T47D (cell line): ENCODE measurements at places on chromosomes 3 and 15.
A peak's percentile ranks its signal among the peaks of the same experiment; 100 is the strongest.

GRCh38 chr15:25345943-25346342 lies 92.9 kb downstream of the UBE3A start:
- peak; percentile 78 for DNase-seq

- DNase-seq = no peak
These were observed 129.1 kb downstream of the ASB7 start for GRCh38 chr15:100731267-100732152.

DNA sequence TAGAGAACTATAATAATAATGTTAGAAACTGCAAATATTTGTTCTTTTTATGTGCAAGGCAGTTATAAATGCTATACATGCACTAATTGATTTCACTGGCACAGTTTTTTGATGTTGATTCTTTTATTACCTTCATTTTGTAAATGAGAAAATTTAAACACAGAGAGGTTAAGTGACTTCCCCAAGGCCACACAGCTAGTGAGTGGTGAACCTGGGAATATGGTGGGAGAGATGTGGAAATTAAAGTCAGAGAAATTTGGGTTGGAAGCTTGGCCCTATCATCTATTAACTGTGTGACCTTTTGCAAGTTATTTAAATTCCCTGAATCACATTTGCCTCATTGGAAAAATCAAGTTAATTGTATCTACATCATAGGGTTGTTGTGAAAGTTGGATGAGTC lies 39.6 kb upstream of the AKAP13 start:
- no peak for DNase-seq

DNA sequence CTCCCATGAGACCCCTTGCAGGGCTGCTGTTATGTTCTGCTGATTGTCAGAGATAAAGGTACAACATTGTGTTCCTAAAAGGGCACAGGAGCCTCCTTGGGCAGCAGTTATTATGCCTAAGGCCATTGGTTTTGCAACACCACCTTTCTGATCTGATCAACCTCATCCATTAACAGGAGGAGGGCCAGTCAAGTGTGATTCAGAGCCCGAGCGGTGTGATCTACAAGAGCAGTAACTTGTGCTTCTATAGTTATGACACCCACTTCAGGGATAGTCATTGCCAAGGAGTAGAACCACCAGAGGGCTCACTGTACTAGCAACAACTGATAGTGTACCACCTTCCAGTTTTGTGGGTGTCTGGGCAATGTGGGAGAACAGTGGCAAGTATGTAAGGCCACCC lies 1457.9 kb upstream of the CADM2 start:
- DNase-seq = no peak

DNA sequence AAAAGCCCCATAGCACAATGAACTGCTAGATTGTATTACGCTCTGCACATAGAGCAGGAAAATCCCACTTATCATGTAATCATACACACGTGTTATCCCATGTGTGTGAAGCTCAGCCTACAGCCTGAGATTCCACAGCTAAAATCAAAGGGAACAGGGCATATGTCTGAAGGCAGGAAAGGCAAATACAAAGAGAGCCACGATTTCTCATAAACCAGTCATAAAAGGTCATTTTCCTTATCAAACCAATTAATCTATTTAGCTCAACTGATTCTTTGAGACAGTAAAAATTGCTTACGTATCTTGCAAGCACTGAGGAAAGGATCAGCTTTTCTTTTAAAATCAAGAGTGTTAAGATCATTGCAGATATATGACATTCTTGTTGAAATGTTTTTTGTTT lies 199.5 kb upstream of the TBL1XR1 start:
- DNase-seq = no peak

DNA sequence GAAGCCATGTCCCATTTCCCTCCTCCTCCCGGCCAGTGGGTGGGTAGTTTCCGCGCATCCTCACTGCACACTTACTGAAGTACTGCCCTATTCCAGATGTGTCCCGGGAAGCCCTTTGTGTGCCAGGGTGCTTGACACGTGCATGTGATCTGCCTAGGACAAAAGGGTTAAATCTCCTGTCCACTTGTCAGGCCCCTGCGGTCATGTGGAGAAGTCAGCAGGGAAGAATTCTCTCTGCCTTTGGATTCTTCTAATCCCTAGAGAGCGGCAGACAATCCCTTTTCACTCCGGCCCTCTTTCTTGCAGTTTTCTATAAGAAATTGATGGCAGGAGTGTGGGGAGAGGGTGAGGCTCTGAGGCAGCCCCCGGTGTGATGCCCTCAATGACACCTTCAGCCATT lies 19.8 kb downstream of the ST8SIA2 start:
- DNase-seq = no peak

DNA sequence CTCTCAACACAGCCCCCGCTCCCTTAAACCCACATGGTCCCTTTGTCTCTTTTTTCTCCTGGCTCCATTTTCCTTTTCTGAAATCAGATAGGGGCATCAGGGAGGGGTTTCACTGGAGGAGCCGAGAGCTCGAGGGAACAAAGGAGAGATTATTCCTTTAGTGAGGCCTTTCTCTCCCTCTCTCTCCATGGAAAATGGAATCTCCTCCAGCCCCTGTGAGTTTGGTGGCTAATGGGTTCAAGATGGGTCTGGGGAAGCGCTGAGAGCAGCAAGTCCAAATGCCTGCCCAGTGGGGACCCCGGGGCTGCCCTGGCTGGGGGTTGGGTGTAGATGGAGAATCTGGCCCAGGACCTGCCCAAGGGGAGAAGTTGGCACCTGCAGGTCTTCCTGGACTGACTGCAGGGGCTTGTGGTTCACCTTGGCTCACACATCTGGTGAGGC lies 56.8 kb downstream of the ITGA11 start:
- DNase-seq = no peak

GRCh38 chr3:135558906-135559305 lies 406.6 kb upstream of the PPP2R3A start:
- DNase-seq = no peak

DNA sequence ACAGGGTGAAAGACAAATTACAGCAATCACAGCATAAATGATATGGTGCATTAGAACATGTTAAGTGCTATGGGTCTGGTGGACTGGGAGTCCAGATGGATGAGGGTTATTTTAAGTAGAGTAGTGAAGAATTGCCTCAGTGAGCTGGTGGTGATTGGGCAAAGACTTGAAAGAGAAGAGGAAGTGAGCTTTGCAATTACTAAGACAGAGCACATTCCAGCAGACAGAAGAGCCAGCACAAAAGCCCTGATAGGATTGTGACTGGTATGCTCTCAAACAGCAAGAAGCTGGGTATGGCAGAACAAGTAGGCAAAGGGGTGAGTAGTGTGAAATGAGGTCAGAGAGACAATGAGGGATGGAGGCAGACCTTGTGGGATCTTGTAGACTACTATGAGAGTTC lies 2.1 kb upstream of the ACKR4 start:
- no peak for DNase-seq
